ENCODE measurements at places on chromosomes 3 and 15.

GRCh38 chr3:33578325-33579177 is 138.3 kb upstream of the UBP1 start:
- DNase-seq: no peak

GRCh38 chr3:129473067-129473768 is 33.2 kb downstream of the IFT122 start:
- no peak for DNase-seq

- peak; percentile 30 for DNase-seq
These were observed 92.7 kb downstream of the LRRC28 start for GRCh38 chr15:99343881-99344551.

DNA sequence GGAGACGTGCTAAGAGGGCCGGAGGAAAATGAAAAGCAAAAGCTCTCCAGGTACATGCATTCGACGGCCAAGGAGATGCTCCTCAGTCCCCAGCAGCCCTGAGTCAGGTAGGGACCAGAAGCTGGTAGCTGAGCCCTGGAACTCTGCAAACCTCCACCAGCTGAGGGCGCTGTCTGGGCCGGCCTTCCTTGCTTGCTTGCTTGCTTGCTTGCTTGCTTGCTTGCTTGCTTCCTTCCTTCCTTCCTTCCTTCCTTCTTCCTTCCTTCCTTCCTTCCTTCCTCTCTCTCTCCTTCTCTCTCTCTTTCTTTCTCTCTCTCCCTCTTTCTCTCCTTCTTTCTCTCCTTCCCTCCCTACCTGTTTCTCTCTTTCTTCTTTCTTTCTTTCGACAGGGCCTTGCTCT is 94.6 kb upstream of the RASGRF1 start:
- peak; percentile 41 for DNase-seq

DNA sequence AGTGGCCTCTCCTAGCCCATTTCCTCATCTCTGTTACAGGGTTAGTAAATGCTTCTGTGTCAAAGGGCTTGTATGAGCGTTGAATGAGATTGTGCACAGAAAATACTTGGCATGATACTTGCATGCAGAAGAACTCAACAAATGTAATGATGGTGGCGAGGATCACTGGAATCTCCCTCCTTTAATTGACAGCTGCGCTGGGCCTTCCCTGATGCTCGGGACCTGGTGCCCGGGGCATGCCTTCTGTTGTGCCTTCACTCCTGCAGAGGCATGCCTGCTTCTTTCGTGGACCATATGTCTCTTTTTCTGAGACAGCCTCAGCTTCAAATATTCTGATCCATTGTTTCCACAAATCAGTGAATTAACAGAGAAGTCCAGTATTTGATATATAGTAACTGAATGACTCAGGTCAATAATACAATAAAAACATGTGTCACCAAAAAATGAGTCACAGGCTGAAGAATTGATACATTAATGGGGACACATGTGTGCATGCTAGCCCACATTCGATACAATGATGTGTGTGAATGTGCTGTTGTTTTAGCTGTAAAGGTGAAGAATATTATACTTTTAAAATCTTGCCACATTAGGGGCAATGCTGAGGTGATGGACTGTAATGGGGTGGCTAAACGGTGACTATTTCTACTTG is 243.3 kb upstream of the TBL1XR1 start:
- no peak for DNase-seq

GRCh38 chr3:58034738-58035523 is 26.7 kb downstream of the FLNB start:
- no peak for DNase-seq

GRCh38 chr3:128149650-128150049 is 3.6 kb upstream of the EEFSEC start:
- no peak for DNase-seq

GRCh38 chr3:114893361-114893760 is 253.7 kb downstream of the ZBTB20 start:
- DNase-seq: no peak

DNA sequence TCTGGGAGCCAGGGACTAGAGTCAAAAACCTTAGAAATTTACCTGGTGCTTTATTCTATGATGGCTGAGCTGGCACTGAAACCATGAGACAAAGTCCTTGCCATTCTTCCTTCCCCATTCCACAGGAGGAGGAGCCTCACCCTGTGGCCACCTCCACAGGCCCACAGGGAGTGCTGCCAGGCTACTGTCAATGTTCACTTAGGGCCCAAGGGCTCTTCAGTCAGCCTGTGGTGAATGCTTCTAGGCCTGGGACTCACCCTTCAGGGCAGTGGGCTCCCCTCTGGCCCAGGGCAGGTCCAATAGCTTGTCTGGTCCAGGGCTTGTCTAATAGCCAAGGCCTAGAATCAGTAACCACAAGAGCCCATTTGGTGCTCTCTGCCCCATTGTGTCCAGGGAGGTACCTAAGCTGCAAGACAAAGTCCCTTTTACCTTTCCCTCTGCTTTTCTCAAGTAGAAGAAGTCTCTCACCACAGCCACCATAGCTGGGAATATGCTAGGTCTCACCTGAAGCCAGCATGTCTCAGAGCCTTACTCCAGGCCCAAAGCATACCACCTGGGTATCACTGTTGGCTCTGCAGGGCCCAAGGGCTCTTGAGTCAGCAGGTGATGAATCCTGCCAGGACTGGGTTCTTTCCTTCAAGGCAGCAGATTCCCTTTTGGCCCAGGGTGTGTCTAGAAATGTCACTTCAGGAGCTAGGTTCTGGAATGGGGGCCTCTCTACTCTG is 61.8 kb upstream of the CHRNB4 start:
- DNase-seq: no peak

DNA sequence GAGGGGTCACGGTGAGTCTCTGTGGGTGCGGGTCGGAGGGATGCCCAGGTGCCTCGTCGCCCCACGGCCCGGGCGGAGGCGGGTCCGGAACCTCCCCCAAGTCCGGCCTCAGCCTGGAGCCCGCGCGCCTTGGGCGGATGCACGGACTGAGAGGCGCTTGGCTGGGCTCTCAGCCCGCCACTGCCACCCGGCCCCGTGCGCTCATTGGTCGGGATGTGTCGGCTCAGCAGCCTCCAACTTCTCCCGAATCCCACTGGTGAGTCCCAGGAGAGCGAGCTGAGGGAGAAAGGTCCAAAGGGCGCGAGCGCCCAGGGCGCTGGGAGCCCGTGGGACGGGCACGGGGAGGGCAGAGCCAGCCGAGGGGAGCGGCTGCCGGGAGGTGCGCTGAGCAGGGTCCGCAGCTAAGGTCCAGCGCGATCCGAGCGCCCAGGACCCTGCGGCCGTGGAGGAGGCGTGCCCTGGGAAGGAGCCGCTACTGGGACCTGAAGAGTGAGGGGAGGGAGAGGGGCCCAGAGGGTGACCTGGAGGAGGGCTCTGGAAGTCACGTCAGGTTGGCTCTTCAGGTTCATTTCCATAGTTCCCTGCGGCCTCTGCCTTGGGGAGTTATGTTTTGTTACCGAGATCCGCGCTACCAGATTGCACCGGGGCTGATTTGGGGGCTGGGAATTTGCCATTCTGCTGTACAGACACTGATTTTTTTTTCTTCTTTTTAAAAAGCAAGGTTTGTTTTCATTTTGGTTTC is at the start of gene MME:
Gene MME (plus strand): TSS at position 574 of the 742 bp plus-strand sequence. CDS start 3,849 bp downstream, outside the sequence.
- peak; percentile 76 for DNase-seq

- DNase-seq: no peak
These were observed 4.1 kb upstream of the STAB1 start for GRCh38 chr3:52490939-52491526.

- DNase-seq: peak; percentile 47
These were observed 316.2 kb upstream of the CTDSPL start for GRCh38 chr3:37545479-37545878.

GRCh38 chr3:195249858-195250464 is 21.0 kb downstream of the XXYLT1 start:
- DNase-seq: no peak

GRCh38 chr15:75751891-75752290 is 39.2 kb upstream of the CSPG4 start:
- DNase-seq: no peak

DNA sequence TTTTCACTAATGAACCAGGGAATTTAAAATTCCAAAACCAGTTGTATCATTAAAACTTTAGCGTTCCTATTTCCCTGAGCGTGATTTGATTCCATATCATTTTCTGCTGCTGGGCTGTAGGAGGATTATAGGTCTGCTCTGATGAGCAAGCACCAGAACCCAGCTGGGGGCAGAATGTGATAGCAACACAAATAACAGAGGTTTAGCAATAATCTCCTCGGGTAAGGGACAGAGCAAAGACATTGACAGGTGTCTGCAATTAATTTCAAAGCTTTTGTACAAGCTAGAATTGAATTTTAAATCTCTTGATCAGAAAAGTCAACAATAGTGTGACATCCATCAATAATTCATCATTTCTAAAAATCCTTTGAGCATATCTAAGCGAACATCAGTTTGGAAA is 163.4 kb upstream of the RAP2B start:
- no peak for DNase-seq

DNA sequence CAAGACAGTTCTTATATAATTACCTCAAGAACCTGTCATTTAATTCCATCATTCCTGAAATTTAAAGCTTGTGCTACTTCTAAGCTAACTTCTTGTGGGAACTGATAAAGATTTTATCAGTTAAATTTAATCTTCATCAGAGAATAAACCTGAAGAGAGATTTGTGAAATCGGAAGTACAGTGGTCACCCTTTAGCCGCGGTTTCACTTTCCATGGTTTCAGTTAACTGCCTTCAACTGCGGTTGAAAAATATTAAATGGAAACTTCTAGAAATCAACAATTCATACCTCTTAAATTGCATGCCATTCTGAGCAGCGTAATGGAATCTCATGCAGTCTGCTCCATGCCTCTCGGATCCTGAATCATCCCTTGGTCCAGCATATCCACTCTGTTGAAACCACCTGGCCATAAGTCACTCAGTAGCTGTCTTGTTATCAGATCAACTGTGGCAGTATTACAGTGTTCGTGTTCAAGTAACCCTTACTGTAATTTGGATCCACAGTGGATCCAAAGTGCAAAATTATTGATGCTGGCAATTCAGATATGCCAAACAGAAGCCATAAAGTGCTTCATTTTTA is 626.1 kb downstream of the CADM2 start:
- DNase-seq: no peak

DNA sequence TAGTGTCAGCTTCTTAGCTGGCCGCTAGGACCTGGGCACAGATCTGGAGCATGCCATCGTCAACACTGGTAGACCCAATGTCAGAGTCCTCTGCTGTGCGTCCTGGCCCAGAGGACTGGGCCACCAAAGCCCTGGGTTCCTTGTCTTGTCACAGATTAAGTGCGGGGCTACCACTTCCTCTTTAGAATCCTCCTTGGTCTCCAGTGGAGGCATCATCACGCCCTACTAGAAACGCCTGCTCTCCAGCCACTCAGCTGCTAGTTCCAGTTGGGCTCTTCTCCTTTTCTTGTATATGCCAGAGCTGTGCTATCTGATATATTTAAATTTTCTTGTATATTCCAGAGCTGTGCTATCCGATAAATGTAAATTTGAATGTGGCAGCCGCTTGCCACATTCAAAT is 11.2 kb downstream of the PPCDC start:
- DNase-seq: no peak

GRCh38 chr15:62462721-62463120 is 297.6 kb upstream of the C2CD4B start:
- peak; percentile 39 for DNase-seq
